Fibroblast of the aortic adventitia (primary cell): ENCODE measurements at places on chromosomes 2 and 18. TPM values are rescaled to one million over a fixed set of nuclear protein-coding genes. Genes with fewer than 3 reads are reported as not detected.

DNA sequence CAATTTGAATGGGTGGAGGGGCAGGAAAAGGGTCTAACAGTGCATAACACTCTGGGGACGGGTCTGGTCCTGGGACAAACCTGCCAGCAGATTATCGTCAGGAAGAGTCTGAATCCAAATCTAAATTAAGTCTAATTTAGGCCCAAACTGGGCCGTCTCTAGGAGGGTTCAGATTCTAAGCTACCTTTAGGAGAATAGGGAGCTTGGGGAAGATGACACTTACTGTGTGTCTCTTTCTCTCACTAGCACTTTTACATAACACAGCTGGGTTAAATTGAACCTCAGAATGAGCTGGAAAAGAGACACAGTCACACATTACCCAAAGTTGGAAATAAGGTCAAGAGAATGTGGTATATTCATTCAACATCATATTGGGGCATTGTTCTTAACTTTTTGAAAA lies 228.8 kb downstream of the KCNH7 start:
- no peak for DNase-seq

DNA sequence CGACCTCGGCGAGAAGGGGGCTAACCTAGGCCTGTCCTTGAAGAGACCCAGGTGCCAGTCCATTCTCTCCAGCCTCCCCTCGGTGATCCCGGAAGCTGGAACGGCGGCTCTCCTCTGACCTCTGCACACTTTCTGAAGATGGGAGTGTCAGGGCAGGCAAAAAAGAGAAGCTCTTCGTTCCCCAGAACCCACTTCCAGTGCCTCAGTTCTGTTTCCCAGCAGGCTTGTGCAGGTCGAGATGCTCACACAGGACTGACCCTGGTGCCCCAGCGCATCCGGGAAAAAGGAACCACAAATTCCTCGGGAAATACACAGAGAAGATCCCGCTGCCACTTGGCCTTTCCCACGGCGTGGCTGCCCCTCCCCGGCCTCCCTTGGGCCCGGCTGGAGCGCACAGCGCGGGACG lies 681 bp upstream of the PTPN18 start:
- DNase-seq, result no peak

The CD8B2 gene
- total RNA-seq, result not detected in 2 replicates

- no peak for DNase-seq
Measured at GRCh38 chr2:43948370-43948769, 47.4 kb downstream of the LRPPRC start.
